ENCODE measurements at places on chromosomes 5 and 9. TPM values are rescaled to one million over a fixed set of nuclear protein-coding genes. Genes with fewer than 3 reads are reported as not detected.
A peak's percentile ranks its signal among the peaks of the same experiment; 100 is the strongest.

C9orf50 gene
- not detected for total RNA-seq

CA9 gene
- 1.6 TPM for total RNA-seq

CCNO gene
- total RNA-seq, result not detected

MROH2B gene
- total RNA-seq, result not detected

FAM221B gene
- total RNA-seq, result not detected

UBQLN1 gene
- total RNA-seq, result 80.5 TPM

ADGRD2 gene
- not detected for total RNA-seq

DNA sequence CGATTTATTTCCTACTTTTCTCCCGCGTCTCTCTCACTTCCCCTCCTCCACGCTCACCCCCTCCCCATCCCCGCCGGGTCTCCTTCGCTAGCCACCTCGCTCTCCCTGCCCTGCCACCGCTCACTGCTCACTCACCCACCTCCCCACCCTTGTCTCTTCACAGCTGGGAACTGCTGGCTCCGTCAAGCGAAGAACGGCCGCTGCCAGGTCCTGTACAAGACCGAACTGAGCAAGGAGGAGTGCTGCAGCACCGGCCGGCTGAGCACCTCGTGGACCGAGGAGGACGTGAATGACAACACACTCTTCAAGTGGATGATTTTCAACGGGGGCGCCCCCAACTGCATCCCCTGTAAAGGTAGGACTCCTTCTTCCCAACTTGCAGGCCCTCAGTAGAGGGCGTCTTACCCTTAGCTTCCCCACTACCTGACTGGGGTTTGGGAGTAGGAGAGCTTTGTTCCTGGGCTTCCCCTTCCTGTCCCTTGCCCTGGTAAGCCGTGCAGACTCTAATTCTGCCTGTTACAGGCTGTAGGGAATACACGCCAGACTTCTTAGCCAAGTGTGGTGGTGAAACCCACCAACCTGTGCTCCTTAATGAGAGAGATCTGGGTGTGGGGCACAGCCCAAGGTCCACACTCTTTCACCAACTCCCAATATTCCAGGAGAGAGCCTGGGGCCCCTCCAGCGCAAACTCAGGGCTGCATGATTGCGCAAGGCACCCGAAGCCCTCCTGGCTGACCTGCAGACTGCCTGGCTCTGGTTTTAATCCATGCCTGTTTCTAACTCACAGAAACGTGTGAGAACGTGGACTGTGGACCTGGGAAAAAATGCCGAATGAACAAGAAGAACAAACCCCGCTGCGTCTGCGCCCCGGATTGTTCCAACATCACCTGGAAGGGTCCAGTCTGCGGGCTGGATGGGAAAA lies 2.5 kb downstream of the FST start:
- DNase-seq, result peak; percentile 25
- H3K4me3 ChIP-seq, result peak overlapping the region; percentile 93
- H3K27me3 ChIP-seq, result peaks cover 53% of the 10 kb centered on the region

DNA sequence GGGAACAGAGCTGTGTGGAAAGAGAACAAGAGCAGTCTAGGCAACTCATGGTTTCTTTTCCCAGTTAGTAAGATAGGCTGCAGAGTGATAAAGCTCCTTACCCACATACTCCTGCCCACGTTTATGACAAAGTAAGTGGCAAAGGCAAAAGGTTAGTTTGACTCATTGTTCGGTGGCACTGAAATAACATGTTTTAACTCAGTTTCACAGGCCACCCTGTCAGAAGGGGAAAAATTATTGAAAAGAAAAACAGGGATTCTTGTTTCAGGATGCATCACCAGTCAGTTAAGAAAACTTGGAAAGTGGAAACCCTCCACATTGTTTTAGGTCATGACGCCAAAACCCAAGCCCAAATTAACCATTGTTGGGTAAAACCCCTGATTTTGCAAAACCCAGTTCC lies 22.3 kb upstream of the DAB2 start:
- H3K27ac ChIP-seq, result no peak overlapping the region
- no peak for DNase-seq
- no peaks in the 10 kb centered on the region for H3K4me1 ChIP-seq
- H3K4me3 ChIP-seq, result no peak overlapping the region
- no peaks in the 10 kb centered on the region for H3K27me3 ChIP-seq

- H3K4me3 ChIP-seq, result no peak overlapping the region
- DNase-seq, result no peak
- H3K36me3 ChIP-seq, result peaks cover 12% of the 10 kb centered on the region
- peak overlapping the region; percentile 67 for H3K27ac ChIP-seq
- H3K4me1 ChIP-seq, result peaks cover 9% of the 10 kb centered on the region
Observed at GRCh38 chr9:6498982-6499381, 86.0 kb downstream of the UHRF2 start.

- peaks cover 7% of the 10 kb centered on the region for H3K36me3 ChIP-seq
- H3K4me1 ChIP-seq, result peaks cover 20% of the 10 kb centered on the region
- H3K4me3 ChIP-seq, result no peak overlapping the region
- no peak for DNase-seq
Observed at GRCh38 chr5:134969166-134969565, 1.5 kb downstream of the CATSPER3 start.

- no peaks in the 10 kb centered on the region for H3K27me3 ChIP-seq
- no peaks in the 10 kb centered on the region for H3K4me1 ChIP-seq
- no peak for DNase-seq
- no peaks in the 10 kb centered on the region for H3K36me3 ChIP-seq
Observed at GRCh38 chr5:106521701-106522100, 1149.0 kb downstream of the EFNA5 start.

- H3K36me3 ChIP-seq, result peaks cover 19% of the 10 kb centered on the region
- H3K4me3 ChIP-seq, result no peak overlapping the region
- no peaks in the 10 kb centered on the region for H3K27me3 ChIP-seq
- DNase-seq, result no peak
Observed at GRCh38 chr9:133103987-133104505, 17.0 kb downstream of the RALGDS start.

DNA sequence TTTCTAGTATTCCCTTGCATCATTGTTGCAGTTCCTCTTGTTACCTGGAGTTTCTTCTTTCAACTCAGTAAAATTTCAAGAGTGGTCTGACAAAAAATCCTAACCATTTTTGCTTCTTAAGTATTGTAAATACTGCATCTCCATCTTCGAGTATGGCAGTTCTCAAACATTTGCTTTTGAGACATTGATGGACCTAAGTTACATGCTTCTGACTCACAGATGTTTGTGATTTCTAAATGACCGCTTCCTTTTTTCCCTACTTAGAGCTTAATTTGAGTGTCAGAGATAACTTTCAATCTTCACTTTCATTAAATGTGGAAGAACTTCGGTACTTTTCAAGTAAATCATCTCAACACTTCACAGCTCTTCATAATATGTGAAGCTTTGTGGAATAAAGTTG lies 4.2 kb downstream of the UHRF2 start:
- H3K27me3 ChIP-seq, result no peaks in the 10 kb centered on the region
- peak overlapping the region; percentile 86 for H3K4me3 ChIP-seq
- peaks cover 22% of the 10 kb centered on the region for H3K36me3 ChIP-seq

DNA sequence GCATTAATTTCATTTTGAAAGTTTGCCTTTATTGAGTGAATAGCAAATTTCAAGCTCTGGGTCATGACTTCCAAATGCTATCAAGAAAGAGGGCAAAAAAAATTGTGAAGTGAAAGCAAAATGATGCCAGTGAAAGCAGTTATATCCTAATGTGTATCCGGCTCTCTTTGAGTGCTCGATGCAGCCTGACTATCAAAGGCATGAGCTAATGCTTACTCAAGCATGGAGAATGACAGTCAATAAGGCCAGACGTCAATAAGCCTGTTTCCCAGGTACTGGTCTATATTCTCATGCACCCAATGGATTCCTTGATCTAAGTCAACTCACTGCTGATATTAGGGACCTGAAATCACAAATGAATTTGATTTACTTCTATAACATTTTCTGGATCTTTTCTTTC lies 435.5 kb downstream of the CAAP1 start:
- H3K27me3 ChIP-seq, result no peaks in the 10 kb centered on the region
- H3K27ac ChIP-seq, result no peak overlapping the region
- no peak overlapping the region for H3K4me3 ChIP-seq

All from activated T-cell treated with anti-CD3 and anti-CD28 coated beads, Interleukin-2, amount 50 U/mL, for 72 hours (primary cell).